ENCODE measurements at places on chromosomes 5 and 9.

- DNase-seq = no peak
Observed at GRCh38 chr5:120808135-120808534, 344.0 kb downstream of the PRR16 start.

GRCh38 chr9:117835798-117836197, 131.6 kb downstream of the TLR4 start:
- no peak for DNase-seq

DNA sequence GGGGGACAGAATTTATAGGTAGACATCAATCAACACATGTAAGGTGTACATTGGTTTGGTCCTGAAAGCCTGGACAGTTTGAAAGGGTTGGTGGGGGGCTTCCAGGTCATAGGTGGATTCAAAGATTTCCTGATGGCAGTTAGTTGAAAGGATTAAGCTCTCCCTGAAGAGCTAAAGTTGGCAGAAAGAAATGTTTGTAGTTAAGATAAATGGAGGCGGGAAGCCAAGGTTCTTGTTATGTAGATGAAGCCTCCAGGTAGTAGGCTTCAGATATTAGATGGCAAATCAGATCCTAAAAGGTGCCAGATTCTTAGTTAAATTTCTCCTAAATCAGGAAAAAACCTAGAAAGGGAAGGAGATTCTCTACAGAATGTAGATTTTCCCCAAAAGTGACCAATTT, 9.0 kb upstream of the LRRTM2 start:
- DNase-seq = no peak

DNA sequence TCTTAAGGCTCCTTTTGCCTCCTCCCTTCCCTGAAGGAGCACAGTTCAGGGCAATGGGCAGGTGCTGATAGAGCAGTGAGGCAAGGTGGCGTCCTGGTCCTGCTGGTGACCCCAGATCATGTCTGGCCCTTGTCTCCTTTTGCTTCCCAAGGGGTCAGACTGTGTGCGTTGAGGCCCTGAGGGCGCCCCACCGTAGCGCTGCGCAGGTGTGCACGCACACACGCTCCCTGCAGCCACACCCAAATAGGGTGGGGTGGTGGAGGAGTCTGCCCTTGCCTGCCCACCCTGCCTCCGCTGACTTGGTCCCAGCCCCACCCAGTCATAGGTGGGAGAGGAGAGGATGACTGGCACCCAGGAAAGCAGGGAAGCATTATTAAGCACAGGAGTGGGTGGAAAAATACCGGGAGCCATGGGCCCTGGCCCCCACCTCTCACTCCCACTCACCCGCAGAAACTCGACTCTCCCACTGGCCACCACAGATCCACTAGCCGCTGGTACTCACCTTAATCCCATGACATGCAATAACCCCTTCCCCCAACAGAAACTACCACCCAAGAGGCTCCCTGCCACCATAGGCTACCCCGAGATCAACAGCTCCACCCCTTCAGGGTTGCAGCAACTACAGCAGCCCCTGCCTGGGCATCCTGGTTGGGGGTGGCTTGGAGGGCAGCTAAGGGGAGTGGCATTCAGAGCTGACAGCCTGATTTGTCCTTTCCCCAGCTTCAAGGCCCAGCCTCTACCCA, 16.7 kb downstream of the PDLIM4 start:
- DNase-seq = no peak

DNA sequence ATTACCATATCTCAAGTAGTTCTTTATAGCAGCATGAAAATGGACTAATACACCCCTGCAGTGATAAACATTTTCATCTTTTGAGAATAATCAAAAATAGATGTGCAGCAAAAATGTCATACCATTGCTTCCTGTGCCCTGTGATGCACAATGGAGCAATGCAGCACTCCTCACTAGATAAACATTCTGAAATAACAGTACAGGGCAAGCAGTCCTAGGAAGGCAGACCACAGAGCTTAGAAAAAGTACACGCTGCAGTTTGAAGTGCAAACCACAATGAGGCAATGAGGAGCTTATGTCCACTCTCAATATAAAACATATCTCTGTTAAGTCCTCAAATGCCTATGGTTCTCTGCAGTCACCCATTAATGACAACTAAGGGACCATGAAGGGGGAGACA, 367.6 kb downstream of the PDE4D start:
- DNase-seq = no peak

DNA sequence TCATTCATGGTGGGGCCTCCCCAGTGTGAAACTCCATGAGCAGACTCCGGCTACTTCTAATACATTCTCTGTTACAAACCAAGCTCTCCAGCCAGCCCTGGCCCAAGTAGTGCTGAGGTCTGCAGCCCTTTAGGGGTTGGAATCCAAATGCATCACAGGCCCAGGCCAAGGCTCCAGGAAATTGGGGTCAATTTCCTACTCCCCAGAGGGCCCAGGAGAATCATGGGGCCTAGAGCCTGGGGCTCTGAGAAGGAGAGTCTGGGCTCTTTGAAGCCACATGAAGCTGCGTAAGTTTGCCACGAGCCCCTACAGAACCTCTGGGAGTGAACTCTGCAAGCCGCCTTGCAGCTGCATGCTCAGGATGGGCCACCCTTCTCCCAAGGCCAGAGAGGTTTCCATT, 206.4 kb downstream of the PAPPA start:
- DNase-seq = no peak

GRCh38 chr5:8953911-8954438, 591.9 kb downstream of the SEMA5A start:
- DNase-seq = no peak

DNA sequence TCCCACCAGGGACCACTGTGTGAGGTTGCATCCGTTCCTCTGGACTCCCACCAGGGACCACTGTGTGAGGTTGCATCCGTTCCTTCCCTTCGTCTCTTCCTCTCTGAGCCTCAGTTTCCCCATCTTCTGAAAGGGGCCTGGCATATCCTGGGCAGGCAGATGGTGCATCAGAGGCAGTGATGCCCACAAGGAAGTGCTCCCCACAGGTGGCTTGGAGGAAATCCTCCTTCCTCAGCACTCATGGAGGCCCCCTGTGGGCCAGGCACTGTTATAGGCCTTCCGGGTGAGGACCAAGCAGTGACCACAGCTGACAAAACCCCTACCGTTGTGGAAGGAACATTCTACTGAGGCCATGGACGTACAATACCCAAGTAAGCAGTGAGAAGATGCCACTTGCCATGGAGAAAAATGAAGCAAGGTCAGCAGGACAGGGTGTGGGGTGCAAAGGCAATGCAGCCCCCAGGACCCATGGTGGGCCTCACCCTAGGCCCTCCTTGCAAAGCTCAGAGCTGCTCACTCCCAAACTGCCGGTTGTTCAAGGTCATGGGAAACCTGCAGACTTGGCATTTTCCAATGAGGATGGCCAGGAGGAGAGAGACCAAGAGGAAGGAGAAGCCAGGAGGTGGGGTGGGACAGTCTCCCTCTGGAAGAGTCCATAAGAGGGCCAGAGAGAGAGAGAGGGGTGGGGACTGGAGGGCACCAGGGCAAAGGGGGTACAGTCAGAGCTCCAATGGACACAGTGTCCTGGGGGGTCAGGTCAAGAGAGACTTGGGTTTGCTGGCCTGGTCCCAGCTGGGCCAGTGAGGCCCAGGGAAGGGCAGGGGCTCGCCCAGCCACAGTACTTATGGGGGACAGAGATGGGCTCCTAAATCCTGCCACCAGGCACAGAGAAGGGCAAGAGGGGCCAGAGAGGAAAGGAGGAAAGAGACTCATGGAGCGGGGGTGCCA, 51.1 kb downstream of the C9orf50 start:
- DNase-seq = no peak

DNA sequence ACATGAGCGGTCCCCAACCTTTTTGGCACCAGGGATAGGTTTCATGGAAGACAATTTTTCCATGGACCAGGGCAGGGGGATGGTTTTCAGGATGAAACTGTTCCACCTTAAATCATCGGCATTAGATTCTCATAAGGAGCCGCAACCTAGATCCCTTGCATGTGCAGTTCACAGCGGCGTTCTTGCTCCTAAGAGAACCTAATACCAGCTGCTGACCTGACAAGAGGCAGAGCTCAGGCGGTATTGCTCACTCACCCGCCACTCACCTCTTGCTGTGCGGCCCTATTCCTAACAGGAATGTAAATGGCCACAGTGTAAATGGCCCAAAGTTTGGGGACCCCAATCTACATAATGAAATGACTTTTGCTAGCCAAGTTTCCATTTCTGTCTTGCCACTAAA, 3.1 kb upstream of the PLIN2 start:
- DNase-seq = no peak

GRCh38 chr5:168317096-168317520, 25.7 kb downstream of the WWC1 start:
- DNase-seq = no peak

DNA sequence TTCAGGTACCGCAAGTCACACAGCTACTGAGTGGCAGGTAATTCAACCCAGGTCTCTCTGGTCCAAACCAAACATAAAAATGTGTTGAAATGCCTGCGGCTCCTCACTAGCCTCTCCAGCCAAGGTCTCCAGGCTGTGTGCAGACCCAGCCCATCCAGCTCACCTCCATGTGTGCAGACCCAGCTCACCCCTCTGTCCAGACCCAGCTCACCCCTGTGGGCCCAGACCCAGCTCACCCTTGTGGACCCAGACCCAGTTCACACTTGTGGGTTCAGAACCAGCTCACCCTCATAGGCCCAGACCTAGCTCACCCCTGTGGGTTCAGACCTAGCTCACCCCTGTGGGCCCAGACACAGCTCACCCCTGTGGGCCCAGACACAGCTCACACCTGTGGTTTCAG, 188.0 kb upstream of the ADCY2 start:
- DNase-seq = no peak

DNA sequence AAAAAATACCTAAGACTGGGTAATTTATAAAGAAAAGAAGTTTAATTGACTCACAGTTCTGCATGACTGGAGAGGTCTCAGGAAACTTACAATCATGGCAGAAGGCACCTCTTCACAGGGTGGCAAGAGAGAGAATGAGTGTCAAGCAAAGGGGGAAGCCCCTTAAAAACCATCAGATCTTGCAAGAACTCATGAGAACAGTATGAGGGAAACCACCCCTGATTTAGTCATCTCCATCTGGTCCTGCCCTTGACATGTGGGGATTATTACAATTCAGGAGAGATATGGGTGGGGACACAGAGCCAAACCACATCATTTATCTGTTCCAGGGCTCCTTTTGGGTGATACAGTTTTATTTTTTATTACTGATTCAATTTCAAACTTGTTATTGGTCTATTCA, 23.2 kb upstream of the ADAMTS16 start:
- DNase-seq = no peak

GRCh38 chr9:95729046-95729445, 146.4 kb upstream of the ERCC6L2 start:
- no peak for DNase-seq

DNA sequence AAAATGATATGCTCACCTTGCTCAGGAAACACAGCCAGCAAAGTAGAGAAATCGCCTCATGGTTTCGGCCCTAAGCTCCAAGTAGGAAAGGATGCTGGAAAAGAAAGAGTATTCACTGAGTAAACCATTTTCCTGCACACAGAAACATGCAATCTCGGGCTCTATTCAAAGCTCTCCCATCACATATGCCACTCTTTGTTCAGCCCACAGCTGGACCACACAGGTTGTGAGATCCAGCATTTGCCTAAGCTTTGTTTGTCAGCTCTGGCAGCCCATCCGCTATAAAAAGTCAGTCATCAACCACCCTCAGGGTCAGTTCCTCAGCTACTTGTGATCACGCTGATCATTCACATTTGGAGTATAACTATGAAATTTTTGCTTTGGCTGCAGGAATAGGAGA, 96.5 kb upstream of the SMARCA2 start:
- no peak for DNase-seq

GRCh38 chr5:96199713-96200183, 233.3 kb downstream of the PCSK1 start:
- DNase-seq = no peak

GRCh38 chr5:19855931-19856330, 132.1 kb downstream of the CDH18 start:
- no peak for DNase-seq

- no peak for DNase-seq
Observed at GRCh38 chr5:67431191-67431590, 234.6 kb upstream of the CD180 start.

Measured in NCI-H1105 (cell line).